ENCODE measurements at places on chromosomes 2 and 18. TPM values are rescaled to one million over a fixed set of nuclear protein-coding genes. Genes with fewer than 3 reads are reported as not detected.

The LOXL3 gene
- total RNA-seq: 5.2 TPM

The GPR75 gene
- total RNA-seq: 2.3 TPM

The CPLX4 gene
- not detected for total RNA-seq

The PTRHD1 gene
- 20.7 TPM for total RNA-seq

The CCBE1 gene
- total RNA-seq: 5.7 TPM

The FAM237A gene
- total RNA-seq: not detected

The LRRTM4 gene
- not detected for total RNA-seq

The C2orf66 gene
- total RNA-seq: 0.68 TPM

The CFC1 gene
- not detected for total RNA-seq

The NEU2 gene
- not detected for total RNA-seq

The POTEI gene
- not detected for total RNA-seq

The FSHR gene
- total RNA-seq: not detected

The PROKR1 gene
- total RNA-seq: under 0.01 TPM

The C2orf68 gene
- 16.4 TPM for total RNA-seq

The SOX11 gene
- total RNA-seq: not detected

The SNRPD1 gene
- total RNA-seq: 8.2 TPM

The GKN2 gene
- not detected for total RNA-seq

The EPB41L3 gene
- total RNA-seq: 183 TPM

The DES gene
- 28.8 TPM for total RNA-seq

Measured in subcutaneous adipose tissue (tissue), 4 donors.